Ovary (tissue), 10 donors: ENCODE measurements at places on chromosomes 6 and 20. TPM values are rescaled to one million over a fixed set of nuclear protein-coding genes. Genes with fewer than 3 reads are reported as not detected.

CASP8AP2 gene
- 18.0 TPM for total RNA-seq

OOEP gene
- not detected for total RNA-seq

SIRPA gene
- 20.0 TPM for total RNA-seq

PNLDC1 gene
- 0.20 TPM for total RNA-seq

ZNF322 gene
- total RNA-seq: 15.2 TPM

BTNL2 gene
- total RNA-seq: not detected

HTR1E gene
- total RNA-seq: 0.75 TPM

BTN1A1 gene
- not detected for total RNA-seq

WFDC5 gene
- total RNA-seq: not detected

SAPCD1 gene
- not detected for total RNA-seq

CALHM5 gene
- total RNA-seq: 0.83 TPM

BMP5 gene
- not detected for total RNA-seq

MATN4 gene
- total RNA-seq: not detected

PTK6 gene
- total RNA-seq: 0.15 TPM

CD109 gene
- total RNA-seq: 5.3 TPM

NOX3 gene
- not detected for total RNA-seq

NMBR gene
- total RNA-seq: not detected

ANKS1A gene
- 33.6 TPM for total RNA-seq

ZFP64 gene
- 9.8 TPM for total RNA-seq

UNC93A gene
- total RNA-seq: not detected

ID1 gene
- total RNA-seq: 353 TPM

HCK gene
- total RNA-seq: 1.7 TPM

TSHZ2 gene
- total RNA-seq: 79.5 TPM

RNF217 gene
- 35.9 TPM for total RNA-seq

PI16 gene
- total RNA-seq: 3.1 TPM

TREM1 gene
- total RNA-seq: 0.87 TPM

VWA7 gene
- 5.5 TPM for total RNA-seq

SOBP gene
- total RNA-seq: 30.2 TPM

CPXM1 gene
- total RNA-seq: 7.3 TPM

VGLL2 gene
- total RNA-seq: not detected

TCP11 gene
- not detected for total RNA-seq

DEFB116 gene
- total RNA-seq: not detected

PLN gene
- 4.8 TPM for total RNA-seq
